Stimulated activated CD8-positive, alpha-beta memory T cell treated with anti-CD3 and anti-CD28 coated beads, Interleukin-2, amount 100 ng/mL, for 1 hour (primary cell): ENCODE measurements at places on chromosomes 11 and 22.

DNA sequence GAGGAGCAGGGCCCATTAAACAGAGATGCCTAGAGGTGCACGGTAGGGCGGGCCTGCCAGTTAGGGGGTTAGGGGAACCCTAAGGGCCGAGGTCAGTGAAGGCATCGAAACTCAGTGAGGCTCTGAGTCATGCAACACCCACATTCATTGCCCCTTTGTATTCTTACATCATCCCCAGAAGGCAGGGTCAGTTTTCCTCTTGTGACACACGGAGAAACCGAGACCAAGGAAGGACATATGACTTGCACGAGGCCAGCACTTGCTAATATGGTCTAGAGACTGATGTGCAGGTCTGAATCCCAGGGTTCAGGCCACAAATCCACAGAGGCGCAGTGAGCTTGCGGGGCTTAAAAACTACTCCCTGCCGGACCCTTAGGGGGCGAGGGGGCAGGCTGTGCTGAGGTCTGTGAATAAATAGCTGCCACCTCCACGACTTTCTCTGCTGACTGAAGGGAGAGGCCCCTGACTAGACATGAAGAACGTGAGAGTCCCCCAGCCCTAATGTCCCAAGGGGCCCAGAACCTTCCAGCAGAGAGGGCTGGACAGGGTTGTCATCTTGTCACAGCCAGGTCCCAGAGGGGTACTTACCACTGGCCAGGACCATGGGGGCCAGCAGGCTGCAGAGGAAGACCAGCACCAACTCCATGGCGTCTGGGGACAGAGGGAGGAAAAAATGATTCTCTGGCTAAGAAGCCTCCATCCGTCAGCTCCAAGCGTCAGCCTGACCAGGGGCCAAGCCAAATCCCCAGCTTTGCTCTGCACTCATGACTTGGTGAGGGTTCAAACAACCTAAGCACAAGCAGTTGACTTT, 17.8 kb upstream of the FXYD2 start:
- no peak for DNase-seq

- no peak for DNase-seq
Measured at GRCh38 chr11:79139900-79140299, 300.9 kb downstream of the TENM4 start.

GRCh38 chr11:116598556-116598955, 174.2 kb downstream of the BUD13 start:
- no peak for DNase-seq

- DNase-seq: no peak
Measured at GRCh38 chr22:38422611-38423511, 32.1 kb downstream of the KCNJ4 start.

- DNase-seq: no peak
Measured at GRCh38 chr11:100956351-100956750, 173.3 kb downstream of the PGR start.
